ENCODE measurements at places on chromosomes 7 and 10.

GRCh38 chr10:101967713-101968112 lies 88.3 kb downstream of the ARMH3 start:
- DNase-seq, result no peak

DNA sequence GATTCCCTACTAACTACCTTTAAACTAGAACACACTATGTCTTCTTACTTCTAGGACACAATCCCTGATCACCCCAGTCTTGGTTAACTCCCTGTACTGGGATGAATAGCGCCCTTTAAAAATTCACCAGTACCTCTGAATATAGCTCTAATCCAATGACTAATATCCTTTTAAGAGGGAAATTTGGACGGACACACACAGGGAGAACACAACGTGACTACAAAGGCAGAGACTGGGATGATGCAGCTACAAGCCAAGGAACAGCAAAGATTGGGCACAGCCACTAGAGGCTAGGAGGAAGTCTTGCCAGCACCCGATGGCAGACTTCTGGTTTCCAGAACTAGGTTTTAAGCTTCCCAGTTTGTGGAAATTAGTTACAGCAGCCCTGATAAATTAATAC lies 81.4 kb downstream of the MALSU1 start:
- no peak for DNase-seq

DNA sequence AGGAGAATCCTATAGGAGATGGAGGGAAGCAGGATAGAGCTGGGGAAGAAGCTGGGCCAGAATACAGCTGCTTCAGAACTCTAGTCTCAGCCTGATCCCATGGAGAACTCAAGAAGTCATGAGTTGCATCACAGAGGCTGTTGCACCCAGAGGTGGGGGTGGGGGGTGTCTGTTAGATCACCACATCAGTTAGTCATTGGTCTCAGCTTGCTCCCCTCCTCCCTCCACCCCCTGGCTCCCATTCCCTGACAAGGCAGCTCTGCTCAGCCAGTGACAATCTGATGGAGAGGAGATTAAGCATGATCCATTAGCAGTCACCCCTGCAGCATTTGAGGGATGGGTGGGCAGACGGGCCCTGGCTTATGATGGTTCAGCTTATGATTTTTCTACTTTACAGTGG lies 58.4 kb upstream of the FGL2 start:
- no peak for DNase-seq

DNA sequence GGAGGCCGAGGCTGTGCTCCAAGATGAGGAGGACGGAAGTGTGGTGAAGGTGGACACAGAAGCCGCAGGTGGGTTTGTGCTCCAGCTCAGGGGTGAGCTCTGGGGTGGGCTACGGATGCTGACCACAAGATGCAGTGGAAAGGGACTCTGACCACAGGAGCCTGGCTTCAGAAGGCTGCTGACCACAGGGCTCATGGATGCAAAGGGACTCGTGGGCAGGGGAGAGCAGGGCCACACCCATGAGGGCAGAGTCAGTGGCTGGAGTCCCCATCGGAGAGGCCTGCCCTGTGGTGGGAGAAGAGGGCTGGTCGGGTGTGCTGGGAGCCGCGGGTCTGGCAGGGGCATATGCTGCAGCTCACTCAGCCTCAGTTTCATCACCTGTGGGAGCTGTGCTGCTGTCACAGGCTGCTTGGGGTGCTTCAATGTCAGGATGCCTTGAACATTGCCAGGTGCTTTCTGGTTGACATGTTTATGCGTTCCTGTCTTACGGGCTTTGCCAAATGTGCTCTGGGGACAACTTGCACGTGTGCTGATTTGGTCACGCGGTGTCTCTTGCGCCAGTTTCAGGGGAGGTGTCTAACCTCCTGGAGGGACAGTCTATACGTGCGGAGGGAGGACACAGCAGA lies 13.7 kb downstream of the SCART1 start:
- no peak for DNase-seq

- DNase-seq, result no peak
Measured at GRCh38 chr10:96082153-96082552, 38.8 kb downstream of the CCNJ start.

DNA sequence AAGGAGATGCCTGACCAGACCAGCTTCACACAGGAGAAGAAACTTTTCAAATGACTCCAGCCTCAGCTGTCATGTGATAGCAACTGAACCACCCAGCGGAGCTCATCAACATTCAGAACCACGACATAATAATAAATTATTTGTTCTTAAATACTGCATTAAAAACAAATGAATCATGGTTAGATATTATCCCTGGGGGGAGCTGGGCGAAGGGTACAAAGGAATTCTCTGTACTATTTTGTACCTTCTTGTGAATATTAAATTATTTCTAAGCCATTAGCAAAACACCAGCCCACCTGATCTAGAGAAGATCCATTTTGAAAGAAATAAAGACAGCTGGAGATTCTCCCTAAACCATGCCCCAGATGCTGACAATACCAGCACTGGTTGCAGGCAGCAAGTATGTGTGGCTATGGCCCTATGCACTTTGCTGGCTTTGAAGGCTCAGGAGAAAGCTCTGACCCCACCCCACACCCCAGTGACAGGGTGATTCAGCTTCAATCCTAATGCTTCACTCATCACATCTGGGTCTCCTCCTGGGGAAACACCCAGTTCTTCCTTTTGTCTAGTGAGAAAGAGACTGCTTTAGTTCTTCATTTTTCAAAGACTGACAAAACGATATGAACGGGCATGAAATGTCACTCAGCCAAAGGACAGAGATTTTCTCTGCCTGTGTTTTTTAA lies 45.5 kb upstream of the NKX2-3 start:
- no peak for DNase-seq

GRCh38 chr7:31043051-31043471 lies 9.0 kb upstream of the ADCYAP1R1 start:
- no peak for DNase-seq

DNA sequence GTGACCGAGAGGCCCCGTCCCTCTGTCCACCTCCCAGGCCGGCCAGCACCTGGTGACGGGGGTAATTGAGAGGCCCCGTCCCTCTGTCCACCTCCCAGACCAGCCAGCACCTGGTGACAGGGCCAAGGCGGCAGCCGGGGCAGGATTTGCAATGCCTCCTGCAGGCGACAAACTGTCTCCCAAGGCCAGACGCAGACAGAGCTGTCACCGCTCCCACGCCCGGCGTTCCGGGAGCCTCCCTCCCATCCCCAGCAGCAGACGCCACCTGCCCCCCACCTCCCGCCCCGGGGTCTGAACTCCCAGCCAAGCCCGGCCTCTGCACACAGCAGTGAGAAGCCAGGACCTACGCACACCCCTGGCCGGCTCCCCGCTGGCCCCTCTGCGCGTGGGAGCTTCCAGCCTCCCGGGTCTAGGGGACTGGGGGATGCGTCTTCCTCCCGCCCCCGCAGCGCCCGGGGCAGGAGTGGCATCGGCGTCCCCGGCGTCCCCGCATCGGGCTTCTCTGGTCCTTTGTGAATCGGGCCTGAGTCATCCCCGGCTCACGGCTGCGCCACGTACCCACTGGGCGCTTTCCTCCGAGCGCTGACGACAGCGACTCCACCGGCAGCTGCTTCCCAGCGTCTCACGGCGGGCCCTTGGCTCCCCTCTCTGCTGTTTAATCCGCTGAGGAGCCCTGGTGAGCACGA lies 95.1 kb upstream of the DIP2C start:
- DNase-seq, result no peak

- no peak for DNase-seq
Measured at GRCh38 chr10:14519785-14520184, 189.1 kb upstream of the FRMD4A start.

- DNase-seq, result no peak
Measured at GRCh38 chr10:132489704-132490534, 47.7 kb upstream of the INPP5A start.

DNA sequence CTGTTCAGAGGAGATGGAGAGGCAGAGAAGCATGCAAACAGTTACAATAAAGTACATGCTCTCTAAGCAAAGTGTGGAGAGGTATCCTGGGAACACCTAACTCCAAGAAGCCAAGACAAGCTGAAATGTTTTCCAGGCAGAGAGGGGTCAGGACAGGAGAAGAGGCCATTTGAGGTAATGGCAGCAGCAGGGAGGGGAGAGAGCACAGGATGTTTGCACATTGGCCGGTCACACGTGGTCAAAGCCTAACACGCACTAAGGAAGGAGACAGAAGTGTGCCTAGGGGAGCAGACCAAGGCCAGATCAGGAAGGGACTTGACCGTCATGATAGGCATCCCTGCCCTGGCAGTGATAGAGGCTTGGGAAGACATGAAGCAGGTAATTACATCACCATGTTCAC lies 101.5 kb downstream of the CTTNBP2 start:
- no peak for DNase-seq

DNA sequence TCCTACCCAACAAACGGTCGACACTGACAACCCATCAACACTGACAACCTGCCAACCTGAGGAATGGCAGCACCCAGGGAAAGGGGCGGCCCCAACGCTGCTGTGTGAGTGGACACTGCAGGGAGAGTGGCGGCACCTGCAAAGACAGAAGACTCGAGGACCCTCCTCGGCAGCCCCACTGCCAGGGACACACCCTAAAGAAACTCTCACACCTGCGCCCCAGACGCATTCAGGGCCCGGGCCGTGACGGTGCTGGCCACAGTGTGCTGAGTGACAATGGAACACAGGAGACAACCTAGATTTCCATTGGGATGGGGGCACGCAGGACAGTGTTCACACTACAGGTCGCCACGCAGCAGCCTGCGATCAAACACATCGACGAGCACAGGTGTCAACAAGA lies 3.6 kb downstream of the CAMK2B start:
- DNase-seq, result no peak

DNA sequence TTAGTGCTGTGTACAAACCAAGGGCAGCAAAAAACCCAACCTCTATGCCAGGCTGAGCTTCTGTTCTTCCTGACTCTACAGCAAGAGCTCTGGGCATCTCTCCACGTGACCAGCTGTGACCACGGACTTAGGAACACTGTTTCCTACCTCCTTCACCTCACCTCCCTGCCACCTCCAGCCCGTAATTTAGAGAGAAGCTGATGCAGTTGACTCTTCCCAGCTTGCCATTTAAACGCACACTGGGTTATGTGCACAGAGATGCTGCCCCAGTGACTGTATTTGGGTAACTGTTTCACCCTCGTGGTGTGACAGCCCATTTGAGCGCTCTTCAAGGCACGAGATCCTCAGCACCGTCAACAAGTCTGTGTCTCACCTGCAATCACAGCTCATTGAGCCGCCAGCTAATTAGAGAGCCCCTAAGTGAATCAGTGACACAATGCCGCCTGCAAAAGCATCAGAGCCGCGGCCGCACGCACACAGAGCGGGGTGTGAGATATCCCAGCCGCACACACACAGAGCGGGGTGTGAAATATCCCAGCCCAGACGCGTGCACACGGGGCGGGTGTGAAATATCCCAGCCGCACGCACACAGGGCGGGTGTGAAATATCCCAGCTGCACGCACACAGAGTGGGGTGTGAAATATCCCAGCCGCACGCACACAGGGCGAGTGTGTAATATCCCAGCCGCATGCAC lies 319.7 kb downstream of the PTPRN2 start:
- DNase-seq, result no peak

DNA sequence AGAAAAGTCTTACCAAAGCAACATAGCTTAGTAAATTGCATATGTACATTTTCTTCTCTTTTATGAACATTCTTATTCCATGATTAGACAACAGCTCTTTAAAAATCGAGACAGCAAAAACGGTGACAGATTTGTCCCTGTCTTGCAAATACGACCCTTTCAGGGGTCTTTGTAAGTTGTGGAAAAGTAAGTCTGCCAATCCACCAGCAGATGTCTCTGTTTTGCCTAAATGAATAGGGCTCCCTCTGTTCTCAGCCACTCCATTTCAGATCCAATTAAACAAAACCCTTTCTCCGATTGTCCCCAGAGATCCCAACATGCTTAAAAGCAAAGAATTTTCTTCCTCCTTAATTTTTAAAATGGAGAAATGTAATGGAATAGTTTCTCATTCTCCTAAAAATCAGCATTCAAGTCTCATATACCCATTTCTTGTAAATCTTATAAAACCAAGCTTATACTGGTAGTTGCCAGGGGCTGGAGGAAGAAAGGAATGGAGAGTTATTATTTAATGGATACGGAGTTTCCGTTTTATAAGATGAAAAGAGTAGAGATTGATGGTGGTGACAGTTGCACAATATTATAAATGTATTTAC lies 61.0 kb upstream of the NFE2L3 start:
- peak; percentile 49 for DNase-seq

GRCh38 chr7:129146237-129146979 lies 1.9 kb downstream of the TSPAN33 start:
- no peak for DNase-seq

DNA sequence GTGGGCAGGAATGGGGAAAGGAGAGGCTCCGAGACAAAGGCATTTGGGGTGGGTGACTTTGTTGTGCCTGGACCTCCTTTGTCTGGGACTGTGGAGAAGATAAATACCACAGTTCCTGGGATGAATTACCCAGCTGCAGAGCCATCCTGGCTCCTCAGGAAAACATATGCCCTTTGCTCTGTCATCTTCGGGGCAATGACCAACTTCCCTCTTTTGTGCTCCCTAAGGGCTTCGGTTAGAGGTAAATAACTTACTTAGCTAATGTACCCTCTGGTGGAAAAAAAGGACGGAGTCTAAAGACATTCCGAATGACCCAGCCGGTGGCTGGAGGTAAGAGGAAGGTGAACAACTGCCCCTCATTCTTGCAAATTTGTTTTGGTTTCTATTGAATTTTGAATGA lies 345.7 kb downstream of the GATA3 start:
- no peak for DNase-seq

- DNase-seq, result no peak
Measured at GRCh38 chr10:13457958-13458686, 70.7 kb downstream of the BEND7 start.

DNA sequence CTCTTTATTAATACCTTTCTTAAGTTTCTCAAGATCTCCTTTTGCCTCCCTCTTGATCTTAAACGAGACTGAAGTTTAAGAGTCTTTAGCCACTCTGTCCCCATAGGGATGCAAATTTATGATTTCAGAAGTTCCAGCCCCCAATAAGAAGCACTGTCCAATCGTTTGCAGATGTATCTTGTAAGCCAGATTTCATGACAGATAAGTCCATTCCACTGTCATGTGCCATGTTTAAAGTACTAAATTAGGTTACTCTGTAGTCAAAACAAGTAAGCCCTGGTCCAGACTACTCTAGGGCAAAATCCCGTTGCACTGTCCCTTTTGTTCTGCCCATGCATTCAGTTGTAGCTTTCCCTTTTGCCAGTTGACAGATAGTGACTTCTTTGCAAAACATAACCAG lies 157.2 kb upstream of the KAT6B start:
- no peak for DNase-seq

DNA sequence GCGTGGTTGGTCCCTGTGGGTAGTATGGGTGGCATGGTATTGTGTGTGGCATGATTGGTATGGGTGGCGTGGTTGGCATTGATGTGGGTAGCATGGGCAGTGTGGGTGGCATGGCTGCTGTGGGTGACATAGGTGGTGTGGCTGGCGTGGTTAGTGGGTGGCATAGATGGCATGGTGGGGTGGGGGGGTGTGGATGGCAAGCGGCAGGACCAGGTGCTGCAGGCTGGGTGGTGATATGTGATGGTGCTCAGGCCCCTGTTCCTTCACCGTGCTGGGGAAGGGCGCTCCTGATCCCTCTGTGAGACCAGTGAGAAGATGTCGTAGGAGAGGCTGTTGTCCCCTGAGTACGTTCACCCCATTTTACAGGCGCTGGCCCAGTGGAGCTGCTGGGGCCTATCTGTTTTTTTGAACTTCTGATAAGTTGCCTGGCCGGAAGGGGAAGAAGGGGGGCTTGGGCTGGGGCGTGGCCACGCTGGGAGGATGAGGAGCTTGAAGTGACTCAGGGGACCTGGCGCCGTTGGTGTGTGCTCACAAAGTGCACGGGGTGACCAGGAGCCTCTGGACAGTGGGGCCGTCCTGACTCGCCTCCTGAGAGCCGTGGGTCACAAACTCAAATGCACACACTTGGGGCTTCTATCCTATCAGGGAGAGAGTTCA lies 17.5 kb downstream of the INPP5A start:
- DNase-seq, result peak; percentile 38
